ENCODE measurements at places on chromosomes 7 and 10. TPM values are rescaled to one million over a fixed set of nuclear protein-coding genes. Genes with fewer than 3 reads are reported as not detected.
A peak's percentile ranks its signal among the peaks of the same experiment; 100 is the strongest.

DNA sequence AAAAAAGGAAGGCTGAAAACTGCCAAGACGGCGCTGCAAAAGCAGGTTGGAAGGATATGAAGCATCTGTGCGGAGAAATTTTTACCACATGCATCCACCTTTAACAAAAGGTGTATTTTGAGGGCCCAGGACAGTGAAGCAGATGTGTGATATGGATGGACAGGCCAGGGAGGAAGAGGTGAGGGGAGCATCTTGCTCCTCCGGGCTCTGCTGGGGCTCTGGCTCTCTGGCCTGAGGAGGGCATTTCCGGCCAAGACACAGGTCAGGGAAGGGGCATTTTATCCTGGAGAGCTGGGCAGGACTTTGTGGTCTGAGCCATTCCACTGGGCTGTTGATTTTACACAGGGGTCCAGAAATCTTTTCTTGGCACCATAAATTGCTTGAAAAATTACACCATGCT lies 175.1 kb downstream of the ZMYND11 start:
- DNase-seq: no peak

GRCh38 chr10:49600046-49600445 lies 10.1 kb upstream of the SLC18A3 start:
- no peak for DNase-seq

The GTPBP10 gene
- 11.7 TPM for polyA plus RNA-seq

DNA sequence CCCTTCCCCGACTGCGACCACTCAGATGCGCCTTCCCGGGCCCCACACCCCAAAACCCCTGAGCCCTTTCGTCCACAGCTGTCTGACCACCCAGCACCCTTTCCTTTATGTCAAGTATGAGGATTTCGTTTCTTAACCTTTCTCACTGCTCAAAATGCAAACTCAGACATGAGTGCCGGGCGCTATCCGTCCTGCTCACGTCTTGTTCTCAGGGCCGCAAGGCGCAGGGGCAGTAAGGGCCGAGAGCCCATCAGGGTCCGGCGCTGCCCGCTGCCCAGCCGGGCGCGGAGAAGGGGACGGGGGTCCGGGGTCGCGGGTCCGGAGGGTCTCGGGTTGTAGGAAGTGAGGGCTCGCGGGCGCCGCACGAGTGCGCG lies 670 bp upstream of the RBM33 start:
- no peak for DNase-seq

The ZP3 gene
- polyA plus RNA-seq: 0.77 TPM

GRCh38 chr7:40192036-40192435 lies 57.2 kb downstream of the SUGCT start:
- no peak for DNase-seq

GRCh38 chr7:24825931-24826661 lies 68.8 kb upstream of the GSDME start:
- no peak for DNase-seq

DNA sequence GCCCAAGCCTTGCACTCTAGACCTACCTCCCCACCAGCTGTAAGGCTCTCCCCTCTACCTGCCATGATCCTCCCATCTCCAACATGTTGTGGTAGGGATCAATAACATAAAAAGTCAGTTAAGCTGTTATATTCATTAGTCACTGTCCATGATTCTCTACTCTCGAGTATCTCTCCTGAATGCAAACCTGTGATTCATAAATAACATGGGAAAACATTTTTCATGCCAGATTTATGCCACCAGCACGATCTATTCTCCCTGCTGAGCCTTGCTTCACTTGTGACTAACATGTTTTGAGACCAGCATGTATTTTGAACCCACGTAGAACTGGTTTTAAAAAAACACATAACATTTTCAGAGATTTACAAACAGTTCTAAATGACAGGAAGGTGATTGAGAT lies 30.3 kb downstream of the TMEM168 start:
- no peak for DNase-seq

The PPP1R3C gene
- polyA plus RNA-seq: 146 TPM

DNA sequence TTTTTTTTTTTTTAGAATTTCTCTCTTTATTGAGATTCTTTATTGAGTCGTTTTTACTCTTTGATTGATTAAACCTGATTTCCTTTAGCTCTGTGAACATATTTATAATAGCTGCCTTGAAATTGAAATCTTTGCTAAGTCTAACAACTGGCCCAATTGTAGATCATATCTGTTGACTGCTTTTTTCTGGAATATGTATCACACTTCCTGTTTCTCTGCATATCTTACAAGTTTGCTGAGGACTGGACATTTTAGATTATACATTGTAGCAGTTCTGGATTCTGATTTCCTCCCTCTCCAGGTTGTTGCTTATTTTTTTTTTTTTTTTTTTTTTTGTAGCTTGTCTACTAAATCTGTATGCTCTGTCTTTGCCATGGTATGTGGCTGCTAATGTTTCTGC lies 56.3 kb downstream of the PRKAR2B start:
- DNase-seq: no peak

- no peak for DNase-seq
Observed at GRCh38 chr10:12013926-12014325, 28.7 kb downstream of the UPF2 start.

DNA sequence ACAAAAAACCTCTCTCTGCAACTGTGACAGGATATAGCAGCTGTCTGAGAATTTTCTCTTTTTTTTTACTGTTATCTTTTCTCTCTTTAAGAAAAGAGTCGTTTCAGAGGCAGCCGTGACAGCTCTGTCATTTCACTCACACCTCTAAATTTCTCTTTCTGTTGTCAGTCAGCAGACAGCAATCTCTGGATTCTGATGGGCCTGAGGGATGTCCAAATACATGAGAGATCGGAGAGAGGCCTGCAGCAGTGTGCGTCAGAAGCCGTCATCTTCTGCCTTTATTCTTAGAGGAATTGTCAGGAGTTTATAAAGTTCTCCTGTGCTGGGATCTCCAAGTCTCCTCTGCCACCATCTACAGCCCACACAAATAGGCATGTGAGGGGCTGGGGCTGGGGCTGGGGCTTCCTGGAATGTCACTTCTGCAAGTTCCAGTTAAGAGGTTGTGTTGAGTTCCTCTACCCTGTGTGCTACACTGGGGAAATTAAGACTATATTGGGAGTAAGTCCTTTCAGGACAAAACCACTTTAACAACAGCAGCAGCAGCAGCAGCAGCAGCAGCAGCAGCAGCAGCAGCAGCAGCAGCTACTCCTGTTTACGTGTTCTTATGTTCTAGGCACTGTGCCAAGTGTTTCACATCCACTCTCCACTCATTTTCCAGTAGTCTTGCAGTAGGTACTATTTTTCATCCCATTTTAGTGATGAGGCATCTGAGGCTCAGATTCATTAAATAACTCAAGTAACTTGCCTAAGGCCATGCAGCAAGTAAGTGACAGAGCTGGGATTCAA lies 541.3 kb downstream of the LRMDA start:
- no peak for DNase-seq

DNA sequence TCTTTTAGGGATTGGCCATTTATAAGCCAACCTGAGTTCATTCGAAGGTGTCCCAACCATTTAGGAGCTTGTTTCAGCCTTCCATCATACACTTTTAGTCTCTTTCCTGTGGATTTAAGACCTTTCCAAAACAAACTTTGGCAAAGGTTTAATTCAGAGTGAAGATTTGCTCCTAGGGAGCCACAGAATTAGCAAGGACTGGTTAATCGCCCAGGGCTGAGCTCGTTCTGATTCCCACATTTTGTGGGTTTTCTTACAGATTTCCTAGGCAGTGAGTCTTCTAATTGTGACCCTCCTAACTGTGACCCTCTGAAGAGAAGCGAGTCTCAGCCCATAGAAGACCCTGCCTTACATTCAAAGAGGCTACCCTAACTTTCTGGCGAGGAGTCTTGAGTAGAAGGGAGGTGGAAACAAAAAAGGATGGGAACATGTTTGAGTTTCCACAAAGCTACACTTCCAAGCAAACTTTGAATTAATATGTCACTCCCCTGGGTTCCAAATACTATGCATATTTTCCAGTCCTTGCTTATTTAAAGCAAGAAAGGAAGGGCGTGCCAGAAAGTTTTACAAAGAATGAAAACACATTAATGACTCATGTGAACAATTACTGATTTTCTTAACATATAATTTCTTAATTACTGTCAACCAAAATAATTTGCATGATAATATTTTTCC lies 118.3 kb downstream of the ARID5B start:
- DNase-seq: no peak

DNA sequence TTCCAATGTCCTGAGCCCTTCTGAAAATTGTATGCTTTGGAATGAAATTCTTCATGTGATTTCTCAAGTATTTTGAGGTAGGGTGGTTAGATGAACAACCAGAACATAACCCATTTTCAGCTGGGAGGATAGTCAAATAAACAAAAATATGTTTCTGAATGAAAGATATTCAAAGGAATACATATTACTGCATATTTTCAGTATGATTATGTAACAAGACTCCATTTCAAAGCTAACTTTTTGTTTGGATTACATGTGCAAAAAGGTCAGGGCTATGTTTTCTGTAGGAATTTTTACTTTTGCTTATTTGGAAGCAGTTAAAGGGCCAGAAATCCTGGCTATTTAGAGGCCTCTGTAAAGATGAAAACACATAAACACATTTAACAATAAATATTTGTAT lies 27.7 kb downstream of the CDK6 start:
- DNase-seq: no peak

GRCh38 chr7:131431289-131431688 lies 103.6 kb downstream of the MKLN1 start:
- DNase-seq: peak; percentile 70

DNA sequence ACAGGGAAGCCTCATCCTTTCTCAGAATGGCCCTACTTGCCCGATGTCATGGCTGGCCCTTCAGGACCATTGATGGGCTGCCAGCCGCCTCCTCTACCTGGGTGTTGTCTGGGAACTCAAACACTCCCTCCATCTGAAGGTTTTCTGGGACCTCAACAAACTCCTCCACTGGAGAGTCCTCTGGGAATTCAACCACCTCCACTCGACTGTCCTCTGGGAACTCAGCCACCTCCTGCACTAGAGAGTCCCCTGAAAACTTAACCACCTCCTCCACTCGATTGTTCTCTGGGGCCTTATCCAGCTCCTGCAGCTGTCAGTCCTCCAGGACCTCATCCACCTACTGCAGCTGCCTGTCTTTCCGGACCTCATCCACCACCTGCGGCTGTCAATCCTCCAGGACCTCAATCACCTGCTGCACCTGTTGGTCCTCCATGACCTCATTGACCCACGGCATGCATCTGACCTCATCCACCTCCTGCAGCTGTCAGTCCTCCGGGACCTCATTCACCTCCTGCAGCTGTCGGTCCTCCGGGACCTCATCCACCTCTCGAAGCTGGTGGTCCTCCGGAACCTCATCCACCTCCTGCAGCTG lies 37.1 kb downstream of the MAT1A start:
- DNase-seq: no peak

DNA sequence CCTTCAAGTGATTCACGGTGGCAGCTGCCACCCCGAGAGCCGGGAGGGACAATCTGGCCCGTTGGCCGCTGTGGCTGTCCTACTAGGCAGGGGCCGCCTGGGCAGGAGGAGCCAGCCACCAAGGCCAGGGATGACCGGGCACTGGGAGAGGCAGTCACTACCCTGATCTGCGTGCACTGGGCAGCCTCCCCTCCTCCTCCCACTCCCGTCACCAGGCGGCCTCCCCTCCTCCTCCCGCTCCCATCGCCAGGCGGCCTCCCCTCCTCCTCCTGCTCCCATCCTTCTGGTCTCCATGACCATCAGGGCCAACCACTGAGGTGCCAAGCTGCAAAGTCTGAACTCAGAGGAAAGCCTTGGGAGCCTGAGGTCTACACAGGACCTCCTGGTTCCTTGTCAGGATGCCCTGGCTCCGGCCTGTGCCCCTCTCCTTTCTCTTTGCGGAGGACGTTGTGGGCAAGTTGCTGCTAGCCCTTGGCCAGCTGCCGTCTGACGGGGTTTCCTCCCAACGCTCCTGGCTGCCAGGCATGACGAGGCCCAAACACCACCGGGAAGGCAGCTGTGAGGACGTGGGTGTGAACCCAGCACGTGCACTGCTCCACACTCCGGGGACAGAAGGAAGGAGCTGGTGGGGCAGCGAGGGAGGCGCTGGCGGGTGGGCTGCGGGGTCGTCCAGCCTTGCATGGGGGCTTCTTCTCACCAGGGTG lies 131.1 kb downstream of the WDR37 start:
- peak; percentile 37 for DNase-seq

- no peak for DNase-seq
Observed at GRCh38 chr7:17618652-17618974, 320.2 kb downstream of the AHR start.

DNA sequence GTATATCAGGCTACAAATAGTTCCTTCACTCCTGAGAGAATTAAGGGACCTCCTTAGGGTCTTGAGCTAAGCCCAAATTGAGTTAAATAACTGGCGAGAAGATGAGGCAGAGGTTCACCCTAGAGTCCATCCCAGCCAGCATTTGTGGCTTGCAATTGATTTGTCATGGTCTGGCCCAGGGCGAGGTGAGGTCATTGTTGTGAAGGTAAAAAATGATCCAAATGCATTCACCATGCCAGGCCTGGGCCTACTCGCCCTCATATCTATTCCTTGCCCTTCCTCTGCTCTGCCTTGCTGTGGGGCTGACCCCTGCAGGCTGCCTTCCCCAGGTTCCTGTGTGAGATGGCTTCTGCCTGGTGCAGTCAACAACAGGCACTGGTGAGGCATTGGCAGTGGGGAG lies 207.2 kb downstream of the ZNF365 start:
- DNase-seq: no peak

Data from right cardiac atrium (tissue), 5 donors.